ENCODE measurements at places on chromosomes 2 and 18.

DNA sequence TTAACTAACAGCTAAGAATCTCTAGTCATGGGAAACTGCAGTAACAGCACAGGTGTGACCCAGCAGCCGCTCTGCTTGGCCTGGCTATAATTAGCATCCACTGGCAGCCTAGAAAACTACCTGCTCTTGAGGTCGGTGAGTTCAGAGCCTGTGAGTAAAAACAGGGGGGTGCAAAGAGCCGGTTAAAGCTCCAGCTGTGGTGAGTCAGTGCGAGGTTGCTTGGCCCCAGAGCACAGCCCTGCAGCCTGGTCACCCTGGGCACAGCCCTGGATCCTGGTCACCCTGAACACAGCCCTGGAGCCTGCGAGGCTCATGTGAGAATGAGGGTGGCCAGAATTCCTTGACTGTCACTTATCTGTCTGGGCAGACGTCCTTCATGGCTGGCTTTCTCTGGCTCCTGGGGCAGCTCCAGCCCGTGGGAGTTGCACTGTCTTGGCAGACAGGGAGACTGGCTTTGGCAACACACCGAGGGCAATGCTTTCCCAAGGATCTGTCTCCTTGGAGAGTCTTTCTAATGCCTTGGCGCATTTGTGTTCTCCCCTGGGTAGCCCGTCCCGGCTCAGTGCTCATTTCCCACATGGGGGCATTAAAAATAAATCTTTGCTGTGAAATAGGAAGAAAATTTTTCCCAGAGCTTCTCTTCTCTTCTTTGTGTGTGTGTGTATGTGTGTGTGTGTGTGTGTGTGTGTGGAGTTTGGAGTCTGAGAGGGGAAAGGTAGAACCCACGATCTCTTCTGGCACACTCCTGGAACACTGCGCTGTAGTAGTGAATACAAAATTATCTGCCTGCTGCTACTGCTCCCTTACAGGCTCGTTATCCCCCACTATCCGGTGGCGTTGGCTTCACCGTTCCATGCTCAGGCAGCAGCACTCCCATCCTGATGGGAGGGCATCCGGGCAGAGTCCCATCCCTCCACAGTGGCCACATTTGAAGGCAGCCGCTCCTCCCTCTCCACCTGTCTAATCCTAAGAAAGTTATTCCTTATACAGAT lies 250.2 kb upstream of the MEX3C start:
- no peak for DNase-seq

DNA sequence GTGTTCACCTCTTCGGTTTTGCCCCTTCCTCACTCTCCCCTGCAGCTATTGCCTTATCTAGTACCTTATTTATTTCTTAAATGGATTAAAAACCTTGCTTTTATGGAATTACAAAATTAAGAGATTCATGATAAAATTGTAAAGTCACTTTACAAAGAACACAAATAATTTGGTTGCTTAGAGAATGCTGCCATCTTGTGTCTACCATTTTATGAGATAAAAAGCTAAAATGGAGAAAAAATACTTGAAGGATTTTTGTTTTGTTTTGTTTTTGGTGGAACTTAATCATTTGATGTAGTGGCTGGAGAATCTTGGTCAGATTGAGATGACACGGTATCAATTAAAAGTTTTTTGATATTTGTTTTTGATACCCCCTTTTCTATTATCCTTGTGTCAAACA lies 69.6 kb downstream of the R3HDM1 start:
- DNase-seq = no peak

GRCh38 chr2:171939743-171940071 lies 17.4 kb downstream of the HAT1 start:
- no peak for DNase-seq

GRCh38 chr2:48799601-48800000 lies 44.1 kb upstream of the LHCGR start:
- DNase-seq = no peak

DNA sequence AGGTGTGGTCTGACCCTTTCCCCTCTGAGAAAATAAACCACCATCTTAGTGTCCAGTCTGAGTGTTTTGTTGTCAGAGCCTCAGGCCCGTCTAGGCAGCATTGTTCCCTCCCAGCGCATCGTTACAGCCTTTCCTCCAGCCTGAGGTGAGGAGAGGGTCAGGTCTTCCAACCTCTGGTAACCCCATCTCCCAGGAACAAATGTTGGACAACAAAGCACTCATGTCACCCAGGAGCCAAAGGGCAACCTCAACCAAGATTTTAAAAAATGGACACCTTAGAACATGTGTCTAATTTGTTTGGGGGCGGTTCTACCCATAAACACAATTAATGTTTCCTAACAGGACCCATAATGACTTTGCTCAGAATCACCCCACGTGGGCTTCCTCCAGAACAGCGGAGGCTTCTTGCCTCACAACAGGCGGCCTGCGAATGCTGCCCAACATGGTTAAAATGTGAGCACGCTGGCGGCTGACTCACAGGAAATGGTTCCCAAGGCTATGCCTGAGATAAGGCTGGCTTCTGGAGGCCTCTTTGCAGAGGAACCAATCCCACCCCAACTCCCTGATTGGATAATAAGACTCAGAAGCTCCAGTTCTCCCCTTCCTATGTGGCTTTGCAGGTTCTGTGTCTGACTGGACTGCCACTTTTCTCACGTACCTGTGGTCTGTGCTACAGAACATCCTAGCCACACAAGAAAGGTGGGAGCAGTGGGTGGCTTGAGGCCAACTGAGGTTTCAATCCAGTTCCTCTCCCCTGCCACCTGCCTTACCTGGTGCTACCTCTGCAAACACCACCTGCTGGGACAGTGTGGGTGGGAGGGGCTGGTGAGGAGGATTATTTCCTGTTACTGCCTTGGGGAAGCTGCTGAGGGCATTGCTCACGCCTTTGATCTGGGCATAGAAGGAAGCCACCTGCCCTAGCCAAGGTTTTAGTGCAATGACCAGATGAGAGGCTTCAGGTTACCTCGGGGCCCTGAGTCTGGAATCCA lies 108.8 kb downstream of the B3GNT2 start:
- DNase-seq = peak; percentile 20

GRCh38 chr18:41955688-41956087 lies 654 bp downstream of the PIK3C3 start:
- no peak for DNase-seq

GRCh38 chr2:170475878-170476277 lies 239.3 kb upstream of the SP5 start:
- DNase-seq = no peak

DNA sequence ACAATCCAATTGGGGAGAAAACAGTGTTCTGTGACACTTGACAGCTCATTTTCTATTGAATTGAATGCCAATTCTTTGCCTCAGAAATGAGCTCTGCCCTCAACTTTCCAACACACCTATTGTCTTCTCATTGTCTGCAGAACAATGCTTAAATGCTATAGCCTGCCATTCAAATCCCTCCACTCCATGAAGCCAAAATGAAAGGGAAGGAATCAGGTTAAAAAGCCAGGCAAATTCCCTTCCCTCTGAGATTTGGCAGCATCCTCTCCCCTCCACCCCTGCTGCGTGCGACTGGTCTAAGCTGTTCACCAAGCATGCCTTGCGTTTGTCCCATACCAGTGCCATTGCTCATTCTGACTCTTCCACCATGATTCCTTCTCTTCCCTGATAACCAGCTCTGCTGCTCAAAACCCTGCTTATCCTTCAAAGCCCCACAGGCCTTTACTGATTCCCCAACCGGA lies 32.4 kb upstream of the TMEM131 start:
- DNase-seq = no peak

DNA sequence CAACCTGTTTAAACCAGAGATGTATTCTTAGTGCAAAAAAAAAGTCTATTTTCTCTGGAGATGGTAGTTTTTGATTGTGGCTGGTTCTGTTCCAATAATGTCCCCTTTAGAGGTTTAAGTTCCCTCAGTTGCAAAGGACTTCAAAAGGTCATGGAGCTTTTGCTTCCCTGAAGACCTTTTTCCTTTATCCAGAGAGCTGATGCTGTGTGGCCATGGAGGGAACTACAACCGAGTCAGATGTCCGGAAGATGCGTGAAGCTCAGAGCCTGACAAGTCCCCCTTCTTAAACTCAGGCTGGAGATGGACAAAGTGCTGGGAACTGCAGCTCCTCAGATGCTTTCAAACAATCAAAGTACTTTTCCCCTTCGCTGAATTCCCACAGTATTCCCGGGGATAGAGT lies 176.1 kb downstream of the TMEM18 start:
- DNase-seq = no peak

GRCh38 chr2:42829671-42830440 lies 37.5 kb upstream of the HAAO start:
- DNase-seq = no peak

DNA sequence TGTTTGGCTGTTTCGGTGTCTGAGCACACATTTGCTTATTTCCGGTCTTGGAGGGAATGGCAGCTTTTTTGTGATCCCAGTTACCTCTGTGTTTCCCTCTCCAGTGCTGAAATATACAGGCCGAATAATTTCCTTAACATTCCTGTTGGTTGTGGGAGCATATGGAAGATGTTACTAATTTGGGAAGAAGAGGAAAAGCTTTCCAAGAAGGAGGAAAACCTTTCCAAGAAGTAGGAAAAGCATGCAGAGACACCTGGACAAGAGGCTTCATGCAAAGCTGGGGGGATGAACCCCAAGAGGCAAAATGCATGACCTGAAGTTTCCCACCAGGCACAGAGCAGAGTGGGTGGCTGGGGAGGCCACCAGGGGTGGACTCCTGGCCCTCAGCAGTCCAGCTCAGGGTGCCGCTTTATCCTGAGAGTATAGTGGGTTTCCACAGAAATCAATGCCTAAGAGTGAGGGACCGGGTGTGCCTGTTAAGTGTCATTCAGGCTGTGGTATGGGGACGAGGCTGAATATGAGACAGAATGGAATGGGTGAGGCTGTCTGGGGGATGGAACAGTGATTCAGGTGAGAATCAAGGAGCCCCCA lies 25.5 kb upstream of the GNAL start:
- no peak for DNase-seq

DNA sequence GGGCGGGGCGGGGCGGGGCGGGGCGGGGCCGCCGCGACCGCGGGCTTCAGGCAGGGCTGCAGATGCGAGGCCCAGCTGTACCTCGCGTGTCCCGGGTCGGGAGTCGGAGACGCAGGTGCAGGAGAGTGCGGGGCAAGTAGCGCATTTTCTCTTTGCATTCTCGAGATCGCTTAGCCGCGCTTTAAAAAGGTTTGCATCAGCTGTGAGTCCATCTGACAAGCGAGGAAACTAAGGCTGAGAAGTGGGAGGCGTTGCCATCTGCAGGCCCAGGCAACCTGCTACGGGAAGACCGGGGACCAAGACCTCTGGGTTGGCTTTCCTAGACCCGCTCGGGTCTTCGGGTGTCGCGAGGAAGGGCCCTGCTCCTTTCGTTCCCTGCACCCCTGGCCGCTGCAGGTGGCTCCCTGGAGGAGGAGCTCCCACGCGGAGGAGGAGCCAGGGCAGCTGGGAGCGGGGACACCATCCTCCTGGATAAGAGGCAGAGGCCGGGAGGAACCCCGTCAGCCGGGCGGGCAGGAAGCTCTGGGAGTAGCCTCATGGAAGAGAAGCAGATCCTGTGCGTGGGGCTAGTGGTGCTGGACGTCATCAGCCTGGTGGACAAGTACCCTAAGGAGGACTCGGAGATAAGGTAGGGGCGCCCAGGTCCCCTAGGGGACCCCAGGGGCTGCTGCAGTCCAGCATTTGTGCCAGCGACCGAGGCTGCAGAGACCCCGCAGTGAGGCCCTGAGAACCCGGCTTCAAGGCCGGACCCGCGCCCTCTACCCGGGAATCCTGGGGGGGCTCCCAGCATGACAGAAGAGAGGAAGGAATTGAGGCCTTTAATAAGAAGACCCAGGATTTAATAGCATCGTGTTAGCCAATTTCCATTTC lies at the start of gene KHK:
Gene KHK (plus strand): TSS at position 49 of the 870 bp plus-strand sequence. CDS start 488 bp downstream, at position 537.
- DNase-seq = no peak

DNA sequence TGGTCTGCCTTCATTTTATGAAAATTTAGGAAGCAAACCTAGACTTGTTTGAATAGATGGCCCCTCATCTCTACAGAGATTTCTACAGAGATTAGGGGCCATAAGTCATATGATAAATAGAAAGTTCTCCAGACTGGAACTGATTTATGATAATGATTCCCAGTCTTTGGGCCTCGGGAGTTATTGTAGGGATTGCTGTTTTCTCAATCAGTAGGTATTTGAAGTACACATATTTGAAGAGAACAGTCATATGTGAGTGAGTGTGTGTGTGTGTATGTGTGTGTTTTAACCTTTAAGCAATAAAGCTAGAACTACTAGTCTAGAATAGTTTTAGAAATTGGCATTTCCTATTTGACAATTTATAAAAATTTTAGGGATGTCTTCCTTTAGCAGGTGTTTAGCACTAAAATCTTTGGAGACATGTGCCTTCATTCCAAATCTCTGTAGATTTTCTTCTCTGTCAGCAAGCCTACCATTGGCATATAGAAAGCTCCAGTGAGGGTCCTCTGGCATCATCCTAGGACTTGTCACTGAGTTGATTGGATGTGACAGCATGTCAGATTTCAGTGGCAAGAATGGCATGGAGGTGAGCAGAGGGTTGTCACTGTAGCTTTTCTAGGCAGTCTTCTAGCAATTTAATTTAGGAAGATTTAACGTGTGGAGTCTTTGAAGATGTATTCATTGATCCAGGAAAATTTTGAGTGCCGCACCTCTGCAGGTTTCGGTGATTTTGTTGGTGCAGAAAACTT lies 71.2 kb downstream of the MYO1B start:
- no peak for DNase-seq

- no peak for DNase-seq
These were observed 93.4 kb upstream of the THOC1 start for GRCh38 chr18:361100-361732.

- peak; percentile 35 for DNase-seq
These were observed 19.4 kb upstream of the DUSP2 start for GRCh38 chr2:96164459-96165184.

- no peak for DNase-seq
These were observed 2.3 kb downstream of the MEIS1 start for GRCh38 chr2:66437109-66437690.

DNA sequence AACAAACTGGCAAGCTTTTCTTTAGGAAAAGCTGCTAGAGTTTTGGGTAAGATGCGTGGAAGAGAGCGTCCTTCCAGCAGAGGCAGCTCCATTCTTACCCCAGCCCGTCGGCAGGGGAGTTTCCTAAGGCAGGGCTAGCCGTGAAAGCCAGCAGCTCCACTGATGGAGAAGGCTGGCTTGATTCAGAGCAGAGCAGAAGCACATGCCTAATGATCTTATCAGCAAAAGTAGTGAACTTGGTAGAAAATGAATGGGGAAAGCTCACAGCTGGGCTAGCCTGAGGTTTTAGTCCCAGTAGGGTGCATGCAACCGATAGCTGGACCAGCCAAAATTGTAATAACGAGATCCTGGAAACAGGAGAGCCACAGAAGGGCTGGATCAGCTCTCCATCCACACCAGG lies 20.8 kb downstream of the LAMA1 start:
- no peak for DNase-seq

DNA sequence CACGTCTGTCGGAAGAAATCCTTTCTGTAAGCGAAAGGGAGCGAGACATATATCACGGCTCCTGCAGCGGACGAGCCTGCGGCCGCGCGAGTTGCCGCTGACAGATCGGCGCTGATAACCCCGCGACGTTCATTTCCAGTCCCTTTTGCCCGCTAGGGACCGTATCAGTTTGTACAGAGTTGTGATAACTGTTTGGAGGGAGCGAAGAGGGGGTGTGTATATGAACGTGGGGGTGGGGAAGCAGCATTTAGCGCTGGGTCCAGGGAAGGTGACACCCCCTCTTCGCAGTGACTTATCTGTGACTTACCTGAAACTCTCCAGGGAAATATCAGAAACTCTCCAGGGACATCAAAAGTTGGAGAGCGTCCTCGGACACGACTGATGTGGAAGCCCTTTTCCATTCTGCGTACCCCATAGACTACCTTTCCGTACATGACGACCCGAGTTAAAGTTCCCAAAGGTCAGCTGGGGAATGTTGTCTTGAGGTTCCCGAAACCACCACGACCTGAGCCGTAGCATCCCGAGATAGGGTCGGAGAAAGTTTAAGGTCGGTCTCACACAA lies 948 bp upstream of the GATA6 start:
- no peak for DNase-seq

- no peak for DNase-seq
These were observed 136.5 kb downstream of the NR4A2 start for GRCh38 chr2:156196031-156196430.

Measured in activated effector memory CD4-positive, alpha-beta T cell treated with Interleukin-2 at 50 U/mL for 16 hours (primary cell).